ENCODE measurements at places on chromosomes 5 and 9.

DNA sequence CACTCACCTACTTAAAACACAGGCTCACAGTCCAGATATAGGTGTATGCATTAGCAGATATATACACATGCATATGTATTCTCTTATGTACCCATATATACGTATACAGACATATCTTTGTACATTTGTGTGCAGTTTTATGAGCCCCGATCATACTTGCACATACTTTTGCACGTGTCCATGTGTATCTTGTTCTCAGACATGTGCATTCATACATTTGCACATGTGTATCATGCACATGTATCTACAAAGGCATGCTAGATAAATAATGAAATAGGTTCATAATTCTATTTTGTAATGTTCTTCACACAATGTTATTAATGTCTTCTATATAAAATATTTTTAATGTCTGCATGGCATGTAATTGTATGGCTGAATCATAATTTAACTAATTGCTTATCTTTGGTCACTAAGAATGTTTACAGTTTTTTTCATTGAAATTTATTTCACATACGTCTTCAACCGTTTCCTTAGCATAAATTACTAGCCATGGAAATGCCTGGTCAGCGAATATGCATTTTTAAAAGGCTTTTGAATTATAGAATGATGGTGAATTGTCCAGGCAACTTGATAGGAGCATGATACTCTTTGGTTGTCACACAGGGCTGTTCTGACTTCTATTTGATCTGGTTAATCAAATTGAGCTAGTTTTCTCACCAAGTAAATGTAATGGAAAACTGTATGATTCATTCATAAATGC, 2.6 kb downstream of the NDFIP1 start:
- DNase-seq, result no peak

GRCh38 chr9:14692470-14693250, 572 bp downstream of the ZDHHC21 start:
- DNase-seq, result no peak

- DNase-seq, result no peak
These were observed 32.2 kb downstream of the LNPEP start for GRCh38 chr5:96968074-96968473.

DNA sequence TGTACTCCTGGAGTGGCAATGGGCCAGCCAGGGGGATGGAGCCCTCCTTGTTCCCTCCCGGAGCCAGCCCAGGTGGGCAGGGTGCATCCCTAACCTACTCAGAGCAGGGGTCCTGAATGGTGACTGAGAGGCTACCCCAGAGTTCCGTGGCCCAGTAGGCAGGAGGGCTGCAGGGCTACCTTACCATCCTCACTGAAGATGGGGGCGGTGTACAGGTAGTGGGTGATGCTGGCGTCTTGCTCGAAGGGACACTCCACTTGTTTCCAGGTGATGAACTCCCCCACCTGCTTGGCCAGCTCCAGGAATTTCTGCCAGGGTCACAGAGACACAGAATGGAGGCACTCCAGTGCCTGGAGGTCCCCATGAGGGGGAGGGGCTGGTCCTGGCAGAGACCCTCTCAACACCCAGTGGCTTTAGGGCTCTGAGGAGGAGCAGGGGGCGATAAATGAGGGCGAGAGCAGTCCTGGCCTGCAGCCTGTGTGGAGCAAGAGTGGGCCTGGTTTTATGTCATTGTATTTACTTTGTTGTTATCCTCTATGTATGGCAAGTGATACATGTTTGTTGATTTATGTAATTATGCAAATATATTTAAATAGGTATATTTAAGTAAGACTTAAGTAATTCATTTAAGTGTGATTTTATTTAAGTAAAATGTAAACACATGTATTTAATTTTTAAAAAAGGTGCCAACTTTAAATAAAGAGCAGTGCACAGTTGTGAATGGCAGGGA, 39.9 kb upstream of the RNF130 start:
- DNase-seq, result no peak

GRCh38 chr5:143235423-143235822, 168.1 kb downstream of the NR3C1 start:
- no peak for DNase-seq

- no peak for DNase-seq
These were observed 17.3 kb upstream of the ZBTB34 start for GRCh38 chr9:126842977-126843799.

- no peak for DNase-seq
These were observed 31.9 kb upstream of the IL12B start for GRCh38 chr5:159362220-159362619.

- DNase-seq, result no peak
These were observed 60.4 kb downstream of the SGCD start for GRCh38 chr5:156387391-156387790.
